A549 (cell line): ENCODE measurements at places on chromosomes 7 and 10.
A peak's percentile ranks its signal among the peaks of the same experiment; 100 is the strongest.

DNA sequence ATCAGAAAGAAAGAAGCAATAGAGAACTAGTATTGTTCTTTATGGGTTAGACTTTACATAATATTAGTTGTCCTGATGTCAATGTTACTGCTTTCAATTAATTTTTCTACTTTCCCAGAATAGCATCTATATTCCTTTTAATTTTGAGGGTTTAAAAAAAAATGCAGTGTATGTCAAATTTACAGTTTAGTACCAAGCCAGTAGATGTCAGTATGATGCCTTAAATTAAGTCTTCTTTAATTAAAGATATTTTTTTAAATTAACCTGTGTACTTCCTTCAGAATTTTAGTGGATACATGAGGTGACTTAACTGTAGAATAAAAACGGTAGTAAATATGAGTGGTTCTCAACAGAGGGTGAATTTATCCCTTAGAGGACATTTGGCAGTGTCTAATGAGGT lies 35.2 kb upstream of the STOX1 start:
- no peak for DNase-seq

DNA sequence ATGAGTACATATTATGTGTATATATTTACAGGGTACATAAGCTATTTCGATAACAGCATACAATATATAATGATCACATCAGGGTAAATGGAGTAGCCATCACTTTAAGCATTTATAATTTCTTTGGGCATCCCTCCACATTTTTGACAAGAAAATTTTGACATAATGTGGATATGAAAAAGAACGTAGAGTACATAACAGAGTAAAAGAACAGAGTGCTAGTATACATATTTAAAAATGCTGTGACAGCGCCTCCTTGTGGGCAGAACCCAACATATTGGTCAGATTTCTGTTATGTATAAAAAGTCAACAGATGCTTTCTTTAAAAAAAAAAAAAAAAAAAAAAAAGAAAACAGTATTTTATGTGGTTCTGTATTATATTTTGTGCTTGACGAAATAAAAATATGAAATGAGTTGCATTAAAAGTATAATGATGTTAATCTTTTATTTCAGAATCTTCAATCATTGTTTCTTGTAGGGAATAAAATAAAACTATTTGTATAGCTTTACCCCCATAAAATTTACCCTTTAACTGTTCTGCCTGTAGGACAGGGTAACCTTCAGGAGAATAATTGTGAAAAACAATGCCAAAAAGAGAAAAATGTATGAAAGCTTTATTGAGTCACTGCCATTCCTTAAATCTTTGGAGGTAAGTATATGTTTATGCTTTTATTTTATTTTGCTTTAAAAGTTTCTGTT lies 18.3 kb upstream of the HBP1 start:
- DNase-seq: peak; percentile 67

- no peak for DNase-seq
These were observed 274.0 kb downstream of the CSTF2T start for GRCh38 chr10:51425431-51425830.

- no peak for DNase-seq
These were observed 179.8 kb downstream of the IPMK start for GRCh38 chr10:58087896-58088295.

- peak; percentile 61 for DNase-seq
These were observed 32.5 kb downstream of the LAMB4 start for GRCh38 chr7:108097703-108098102.

DNA sequence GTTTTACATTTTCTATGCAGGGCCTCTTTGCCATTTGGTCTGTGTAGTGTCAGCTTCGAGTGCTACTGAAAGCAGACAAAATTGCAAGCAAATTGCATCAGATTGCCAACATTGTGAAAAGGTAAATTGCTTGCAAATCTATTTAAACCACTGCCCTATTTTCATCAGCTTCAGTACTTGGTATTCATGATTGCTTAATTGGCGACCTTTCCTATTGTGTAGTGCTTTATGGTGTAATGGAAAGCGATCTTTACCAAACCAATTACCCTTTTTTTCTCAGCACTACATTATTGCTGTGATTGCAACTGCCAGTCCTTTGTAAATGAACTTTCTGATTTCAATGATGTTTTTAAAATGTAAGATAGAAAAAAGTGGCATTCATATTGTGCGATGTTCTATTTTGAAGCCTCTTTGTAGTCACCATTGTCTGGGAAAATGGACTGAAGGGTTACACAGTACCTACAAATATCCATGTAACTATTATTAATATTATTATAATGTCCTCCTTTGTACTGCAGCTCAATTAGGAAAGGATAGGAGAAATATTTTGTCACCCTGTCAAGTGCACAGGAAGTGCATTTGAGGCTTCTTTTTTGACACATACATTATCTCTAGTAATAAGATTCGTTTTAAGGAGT lies 177.7 kb upstream of the SP8 start:
- DNase-seq: no peak

DNA sequence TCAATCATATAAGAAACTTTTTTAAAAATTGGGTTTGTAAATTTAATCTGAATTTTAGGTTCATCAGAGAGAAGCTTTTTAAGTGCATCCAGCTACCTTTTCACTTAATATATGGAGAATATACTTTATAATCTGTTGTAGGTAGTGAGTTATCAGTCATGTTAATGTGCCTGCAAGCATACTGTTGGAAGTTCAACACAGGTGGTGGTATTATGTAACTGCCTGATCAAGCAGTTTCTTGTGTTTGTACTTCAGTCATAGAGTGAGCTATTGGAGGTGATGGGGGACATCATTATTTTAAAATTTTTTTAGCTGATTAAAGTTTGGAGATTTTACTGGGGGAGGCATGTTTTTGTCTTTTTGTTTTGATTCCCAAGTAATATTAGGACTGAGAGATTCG lies 2.5 kb downstream of the TNKS2 start:
- DNase-seq: no peak

GRCh38 chr7:102918845-102919244 lies 6.0 kb downstream of the LRRC17 start:
- no peak for DNase-seq

GRCh38 chr7:5139998-5140397 lies 50.0 kb upstream of the WIPI2 start:
- DNase-seq: no peak

- peak; percentile 24 for DNase-seq
These were observed 18.6 kb upstream of the ZNF32 start for GRCh38 chr10:43667317-43667731.

GRCh38 chr10:72736176-72736827 lies 44.4 kb downstream of the MCU start:
- peak; percentile 50 for DNase-seq

GRCh38 chr10:68987611-68988010 lies 992 bp upstream of the KIFBP start:
- DNase-seq: no peak

- DNase-seq: no peak
These were observed 64.1 kb downstream of the C10orf67 start for GRCh38 chr10:23280419-23281043.

- DNase-seq: no peak
These were observed 22.0 kb upstream of the SLC26A4 start for GRCh38 chr7:107638594-107638993.

GRCh38 chr7:84637568-84638338 lies 443.2 kb upstream of the SEMA3A start:
- DNase-seq: peak; percentile 57

GRCh38 chr10:119419931-119420330 lies 122.6 kb downstream of the RGS10 start:
- no peak for DNase-seq

- no peak for DNase-seq
These were observed 229.5 kb downstream of the PARD3 start for GRCh38 chr10:34585422-34586112.
